Nephron progenitor cell (in vitro differentiated cells): ENCODE measurements at places on chromosomes 5 and 9.

DNA sequence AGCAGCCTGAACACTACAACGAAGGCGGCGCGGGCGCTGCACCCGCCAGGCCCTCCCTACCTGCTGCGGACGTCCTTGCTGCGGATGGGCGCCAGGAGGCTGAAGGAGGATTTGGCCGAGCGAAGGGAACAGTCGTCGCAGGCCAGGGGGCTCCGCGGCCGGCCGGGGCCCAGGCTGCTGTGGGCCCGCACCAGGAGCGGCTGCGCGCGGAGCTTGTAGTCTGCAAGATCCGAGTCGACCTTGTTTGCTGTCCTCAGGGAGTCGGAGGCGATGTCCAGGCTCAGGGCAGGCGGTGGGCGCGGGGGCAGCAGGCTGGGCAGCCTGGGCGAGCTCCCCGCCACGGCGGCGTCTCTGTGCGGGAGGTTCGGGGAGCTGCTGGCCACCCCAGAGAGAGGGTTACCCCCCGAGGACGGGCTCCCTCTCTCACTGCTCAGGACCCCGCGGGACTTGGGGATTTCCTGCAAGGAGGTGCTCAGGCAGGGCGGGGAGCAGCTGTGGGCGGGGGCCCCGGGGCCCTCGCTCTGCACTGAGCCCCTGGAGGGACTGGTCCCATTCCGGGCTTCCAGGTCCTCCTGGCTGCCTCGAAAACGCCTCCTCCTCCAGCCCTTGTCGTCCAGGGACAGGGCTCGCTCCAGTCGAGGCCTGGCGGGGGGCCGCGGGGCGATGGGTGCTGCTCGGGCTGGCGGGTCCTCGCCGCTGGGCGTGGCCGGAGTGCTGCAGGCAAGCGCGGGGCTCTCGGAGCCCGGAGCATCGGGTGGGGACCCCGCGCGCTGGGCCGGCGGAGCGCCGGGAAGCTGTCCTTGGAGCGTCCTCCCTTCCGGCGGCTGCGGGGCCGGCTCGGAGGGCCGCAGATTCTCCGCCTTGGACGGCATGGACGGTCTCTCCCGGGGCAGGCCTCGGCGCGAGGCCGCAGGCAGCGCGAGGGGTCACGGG is 831 bp downstream of the INPP5E start:
- DNase-seq, result peak; percentile 56

DNA sequence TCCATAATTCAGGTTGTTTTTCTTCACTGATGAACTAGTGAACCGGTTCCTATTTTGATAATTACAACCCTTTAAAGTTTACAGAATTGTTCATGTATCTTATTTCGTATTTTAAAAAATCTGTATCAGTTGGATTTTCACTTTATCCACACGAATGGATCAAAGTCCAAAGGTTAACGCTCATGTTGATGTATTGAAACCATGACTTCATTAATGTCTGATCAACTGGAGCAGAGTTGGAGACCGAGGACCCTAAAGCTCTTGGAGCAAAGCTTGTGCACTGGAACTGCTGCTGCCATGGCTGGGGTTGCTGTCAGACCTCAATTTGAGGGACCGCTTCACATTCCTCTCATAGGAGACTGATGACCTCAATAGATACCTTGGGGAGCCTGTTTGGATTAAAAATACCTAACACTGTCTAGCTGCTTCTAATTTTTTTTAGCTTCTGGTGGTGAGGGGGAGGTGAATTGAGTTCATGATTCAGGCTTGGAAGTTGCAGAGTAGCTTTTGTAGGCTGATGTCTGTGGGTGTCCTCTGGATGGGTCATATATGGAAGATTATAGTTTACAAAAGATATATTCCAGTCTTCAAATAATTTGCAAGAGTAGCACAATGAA is 45.1 kb downstream of the KIAA1958 start:
- DNase-seq, result no peak

DNA sequence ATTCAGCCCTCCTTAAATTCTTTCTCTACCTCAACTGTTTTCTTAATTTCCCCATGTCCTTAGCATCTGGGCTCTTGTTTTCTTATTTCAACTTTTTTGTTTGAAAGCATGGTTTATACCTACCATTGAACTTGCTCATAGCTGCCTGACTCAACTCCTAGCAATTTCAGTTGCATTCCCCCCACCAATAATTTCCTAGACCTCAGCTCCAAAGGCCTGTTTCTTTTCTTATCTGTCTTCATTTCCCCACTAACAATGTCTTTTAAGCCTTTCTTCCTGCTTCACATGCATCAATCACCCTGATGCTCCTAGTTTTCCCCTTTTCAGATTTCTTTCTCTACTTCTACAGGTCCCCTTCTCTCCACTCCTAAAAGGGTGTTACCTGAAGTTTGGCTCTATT is 129.7 kb upstream of the PDE4D start:
- no peak for DNase-seq

DNA sequence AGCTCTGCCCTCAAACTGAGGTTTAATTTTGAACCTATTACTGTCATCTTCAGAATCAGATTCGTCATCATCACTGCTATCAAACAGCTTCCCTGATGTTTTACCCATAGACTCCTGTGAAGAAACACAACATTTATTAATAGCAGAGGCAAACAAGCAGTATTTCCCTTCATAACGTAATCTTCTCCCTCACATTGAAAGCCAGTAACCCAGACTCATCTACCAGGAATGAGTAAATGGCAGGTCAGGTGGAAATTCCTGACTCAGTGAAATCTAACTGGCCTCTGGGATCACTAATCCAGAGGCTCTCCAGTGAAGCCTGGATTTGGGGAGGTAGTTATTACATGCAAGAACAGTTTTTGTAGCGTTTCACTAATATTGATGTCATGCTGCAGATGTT is 14.6 kb downstream of the NOL8 start:
- DNase-seq, result no peak

DNA sequence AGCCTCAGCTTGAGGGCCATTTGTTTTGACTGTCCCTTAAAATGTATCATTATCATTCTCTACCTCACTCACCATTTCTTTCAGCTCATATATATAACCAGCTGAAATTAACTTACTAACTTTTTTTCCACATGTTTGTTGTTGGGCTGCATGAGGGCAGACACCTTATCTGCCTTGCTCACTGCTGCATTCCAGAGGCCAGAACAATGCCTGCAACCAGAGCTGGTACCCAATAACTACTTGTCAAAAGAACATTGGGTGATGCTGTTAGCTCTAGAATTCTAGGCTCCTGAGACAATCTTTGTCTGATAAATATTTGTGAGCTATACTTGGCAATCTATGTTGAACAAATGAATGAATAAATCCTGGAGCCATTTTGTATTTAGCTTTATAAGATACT is 68.3 kb downstream of the HTR4 start:
- DNase-seq, result no peak

DNA sequence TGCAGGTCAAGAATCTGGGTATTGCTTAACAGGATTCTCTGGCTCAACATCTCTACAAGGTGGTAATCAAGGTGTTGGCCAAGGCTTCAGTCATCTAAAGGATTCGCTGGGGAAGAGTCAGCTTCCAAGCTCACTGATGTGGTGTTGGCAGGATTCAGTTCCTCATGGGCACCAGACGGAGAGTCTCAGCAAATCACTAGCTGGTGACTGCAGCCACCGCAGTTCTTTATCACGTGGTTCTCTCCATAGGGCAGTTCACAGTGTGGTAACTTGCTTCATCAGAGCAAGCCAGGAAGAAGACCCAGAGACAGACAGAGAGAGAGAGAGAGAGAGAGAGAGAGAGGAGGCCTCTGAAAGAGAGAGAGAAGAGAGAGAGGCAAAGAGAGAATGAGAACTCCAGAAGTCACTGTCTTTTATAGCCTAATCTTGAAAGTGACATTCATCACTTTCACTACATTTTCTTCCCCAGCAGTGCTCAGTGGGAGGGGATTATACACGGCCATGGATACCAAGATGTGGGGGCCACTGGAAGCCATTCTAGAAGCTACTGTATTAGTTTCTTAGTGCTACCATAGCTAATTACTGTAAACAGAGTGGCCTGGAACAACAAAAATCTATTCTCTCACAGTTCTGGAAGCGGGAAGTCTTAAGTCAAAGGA is 109.2 kb upstream of the SMIM23 start:
- DNase-seq, result no peak

GRCh38 chr5:172695232-172696054 is 54.4 kb downstream of the NEURL1B start:
- DNase-seq, result no peak

DNA sequence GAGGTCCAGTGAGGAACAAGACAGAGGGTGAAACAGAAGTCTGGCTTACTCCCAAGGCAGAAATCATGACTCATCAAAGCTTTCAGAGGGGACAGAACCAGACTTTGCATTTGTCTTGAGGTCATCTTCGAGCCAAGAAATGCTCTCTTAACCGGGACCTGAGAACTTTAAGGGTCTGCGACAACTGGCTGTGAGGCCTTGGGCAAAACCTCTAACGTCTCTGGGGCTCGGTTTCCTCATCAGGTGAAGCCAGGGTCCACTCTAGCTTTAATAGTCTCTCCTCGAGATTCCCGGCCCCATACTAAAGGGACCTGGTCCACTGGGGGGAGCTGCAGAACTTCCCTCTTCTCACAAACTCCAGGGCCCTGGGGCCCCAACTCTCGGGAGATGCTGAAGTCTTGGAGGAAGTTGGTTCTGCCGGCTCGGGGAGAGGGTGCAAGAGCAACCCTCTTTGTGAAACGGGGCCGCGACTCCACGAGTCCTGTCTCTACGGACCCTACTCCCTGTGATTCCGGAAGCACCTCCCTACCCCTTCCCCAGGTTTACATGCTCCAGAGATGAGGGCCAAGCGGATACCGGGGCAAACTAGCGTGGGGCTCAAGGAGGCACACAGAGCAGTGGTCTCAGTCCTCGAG is 2.6 kb downstream of the GLIS3 start:
- no peak for DNase-seq

- no peak for DNase-seq
Observed at GRCh38 chr9:90916147-90916734, 114.6 kb downstream of the SYK start.

GRCh38 chr9:104934691-104935500 is 6.9 kb upstream of the ABCA1 start:
- DNase-seq, result no peak

GRCh38 chr5:82163452-82164175 is 114.5 kb downstream of the RPS23 start:
- DNase-seq, result no peak

- no peak for DNase-seq
Observed at GRCh38 chr5:175305251-175305650, 138.7 kb downstream of the DRD1 start.

- no peak for DNase-seq
Observed at GRCh38 chr5:11928909-11929308, 24.7 kb upstream of the CTNND2 start.

DNA sequence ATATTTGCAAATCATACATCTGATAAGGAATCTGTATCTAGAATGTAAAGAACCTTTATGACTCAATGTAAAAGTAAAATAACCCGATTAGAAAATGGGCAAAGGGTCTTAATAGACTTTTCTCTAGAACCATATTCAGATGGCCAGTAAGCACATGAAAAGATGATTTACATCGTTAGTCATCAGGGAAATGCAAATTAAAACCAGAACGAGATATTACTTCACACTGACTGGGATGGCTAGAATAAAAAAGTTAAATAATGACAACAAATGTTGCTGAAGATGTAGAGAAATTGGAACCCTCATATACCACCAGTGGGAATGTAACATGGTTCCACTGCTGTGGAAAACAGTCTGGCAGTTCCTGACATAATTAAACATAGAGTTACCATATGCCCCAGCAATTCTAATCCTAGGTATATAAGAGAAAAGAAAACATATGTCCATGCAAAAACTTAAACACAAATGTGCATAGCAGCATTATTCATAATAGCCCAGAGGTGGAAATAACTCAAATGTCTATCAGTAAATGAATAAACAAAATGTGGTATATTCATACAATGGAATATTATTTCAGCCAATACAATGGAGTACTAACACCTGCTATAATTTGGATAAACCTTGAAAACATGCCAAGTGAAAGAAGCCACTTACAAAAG is 100.4 kb upstream of the MAMDC2 start:
- DNase-seq, result no peak

- DNase-seq, result no peak
Observed at GRCh38 chr5:40334242-40334635, 345.5 kb upstream of the PTGER4 start.

GRCh38 chr9:127180457-127181314 is 58.3 kb upstream of the ANGPTL2 start:
- no peak for DNase-seq

GRCh38 chr5:105554568-105555169 is 1992.1 kb upstream of the NUDT12 start:
- no peak for DNase-seq

DNA sequence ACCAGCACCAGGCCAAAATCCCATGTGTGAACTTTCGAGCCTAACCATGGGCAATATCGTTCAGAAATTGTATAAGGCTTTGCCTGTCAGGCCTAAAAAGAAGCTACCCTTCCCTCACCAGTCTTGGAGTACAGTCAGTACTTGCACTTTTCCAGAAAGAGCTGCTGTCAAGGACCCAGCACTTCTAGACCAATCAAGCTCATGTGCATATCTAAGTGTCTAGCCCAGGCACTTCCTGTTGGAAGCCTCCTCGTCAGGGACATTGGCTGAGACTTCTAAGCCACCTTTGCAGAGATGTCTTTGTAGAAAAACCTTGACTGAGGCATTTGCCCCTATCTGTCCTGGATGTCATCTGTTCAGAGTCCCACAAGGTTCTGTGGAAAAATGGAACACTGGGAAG is 1930.5 kb downstream of the EFNA5 start:
- DNase-seq, result no peak

DNA sequence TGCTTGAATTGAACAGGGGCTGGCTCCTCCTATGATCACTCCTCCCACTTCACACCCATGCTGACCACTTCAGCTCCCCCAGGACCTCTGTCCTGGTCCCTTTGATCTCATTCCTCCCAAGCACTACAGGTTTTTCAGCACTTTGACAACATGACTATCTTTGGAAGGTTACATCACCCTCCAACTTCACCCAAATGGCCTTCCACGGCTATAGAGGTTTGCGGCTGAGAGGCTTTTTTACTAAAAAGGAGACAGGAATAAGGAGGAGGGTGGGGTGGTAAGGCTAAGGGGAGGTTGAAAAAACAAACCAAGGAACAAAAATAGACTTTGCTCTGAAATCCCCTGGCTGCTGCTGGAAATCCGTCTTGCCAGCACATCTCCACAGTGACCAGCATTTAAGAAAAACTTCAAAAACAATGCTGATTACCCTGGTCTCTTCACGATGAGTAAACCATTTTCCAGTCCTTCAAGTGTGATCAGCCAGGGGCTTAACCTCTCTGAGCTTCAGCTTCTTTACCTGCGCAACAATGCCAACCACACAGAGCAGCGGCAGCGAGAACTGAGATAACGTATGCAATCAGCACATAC is 102.7 kb downstream of the DPYSL3 start:
- no peak for DNase-seq

DNA sequence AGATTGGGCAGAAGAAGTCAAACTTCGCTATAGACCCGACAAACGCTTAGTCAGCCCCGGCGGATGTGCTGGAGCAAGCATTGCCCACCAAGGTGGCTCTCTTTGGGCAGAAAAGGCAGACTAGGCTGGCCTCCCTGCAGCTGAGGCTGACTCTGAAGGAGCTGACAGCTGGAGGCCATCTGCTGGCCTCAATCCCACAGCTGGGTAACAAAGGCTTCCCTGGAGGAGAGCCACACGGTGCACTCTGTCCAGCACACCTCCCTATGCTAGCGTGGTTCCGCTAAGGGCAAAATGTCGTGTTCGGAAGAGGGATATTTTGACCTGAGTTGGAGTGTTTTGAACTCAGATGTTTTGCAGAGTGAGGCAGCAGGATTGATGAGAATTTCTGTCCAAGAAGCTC is 103.5 kb upstream of the PTCH1 start:
- DNase-seq, result no peak

GRCh38 chr9:131394464-131395156 is 724 bp downstream of the PRRC2B start:
- DNase-seq, result peak; percentile 61

GRCh38 chr5:143065185-143065965 is 295.2 kb downstream of the ARHGAP26 start:
- DNase-seq, result no peak
